ENCODE measurements at places on chromosomes 1 and 21.
A peak's percentile ranks its signal among the peaks of the same experiment; 100 is the strongest.

DNA sequence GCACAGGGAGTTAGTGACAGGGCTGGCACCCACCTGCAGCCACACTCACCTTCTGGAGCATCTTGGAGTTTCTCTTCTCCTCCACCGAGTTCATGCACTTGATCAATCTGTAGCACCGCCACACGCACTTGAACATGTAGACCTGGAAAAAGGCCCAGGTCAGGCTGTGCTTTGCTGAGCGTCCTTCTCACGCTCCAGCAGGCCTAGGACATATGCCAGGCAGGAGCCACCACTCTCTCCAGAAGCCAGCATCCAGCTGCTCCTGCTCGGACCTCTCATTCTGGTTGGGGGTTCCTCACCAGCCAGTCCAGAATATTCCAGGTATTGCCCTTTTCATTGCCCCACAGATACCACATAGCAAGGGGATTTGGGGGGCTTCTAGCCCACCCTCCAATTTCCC is 11.7 kb upstream of the MATN1 start:
- no peak for DNase-seq

- no peak for DNase-seq
Observed at GRCh38 chr1:3529099-3529729, 74.7 kb downstream of the ARHGEF16 start.

GRCh38 chr21:35615325-35615724 is 445.0 kb downstream of the SETD4 start:
- peak; percentile 13 for DNase-seq

DNA sequence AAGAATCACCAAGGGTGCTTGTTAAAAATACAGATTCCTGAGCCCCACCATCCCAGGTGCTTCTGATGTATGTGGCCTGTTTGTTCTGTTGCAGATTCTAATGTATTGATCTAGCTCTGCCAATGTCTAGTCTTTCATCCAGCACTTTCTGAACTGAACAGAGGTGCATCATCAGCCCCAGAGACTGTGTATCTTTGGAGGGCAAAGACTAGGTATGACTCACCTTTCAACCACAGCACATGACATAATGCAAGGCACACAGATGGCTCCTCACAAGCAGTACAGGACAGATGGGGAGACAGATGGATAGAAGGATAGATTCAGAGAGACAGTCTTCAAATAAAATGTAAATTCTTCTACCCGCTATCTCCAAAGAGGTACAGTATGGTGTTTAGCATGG is 32.3 kb downstream of the CD58 start:
- DNase-seq: no peak

DNA sequence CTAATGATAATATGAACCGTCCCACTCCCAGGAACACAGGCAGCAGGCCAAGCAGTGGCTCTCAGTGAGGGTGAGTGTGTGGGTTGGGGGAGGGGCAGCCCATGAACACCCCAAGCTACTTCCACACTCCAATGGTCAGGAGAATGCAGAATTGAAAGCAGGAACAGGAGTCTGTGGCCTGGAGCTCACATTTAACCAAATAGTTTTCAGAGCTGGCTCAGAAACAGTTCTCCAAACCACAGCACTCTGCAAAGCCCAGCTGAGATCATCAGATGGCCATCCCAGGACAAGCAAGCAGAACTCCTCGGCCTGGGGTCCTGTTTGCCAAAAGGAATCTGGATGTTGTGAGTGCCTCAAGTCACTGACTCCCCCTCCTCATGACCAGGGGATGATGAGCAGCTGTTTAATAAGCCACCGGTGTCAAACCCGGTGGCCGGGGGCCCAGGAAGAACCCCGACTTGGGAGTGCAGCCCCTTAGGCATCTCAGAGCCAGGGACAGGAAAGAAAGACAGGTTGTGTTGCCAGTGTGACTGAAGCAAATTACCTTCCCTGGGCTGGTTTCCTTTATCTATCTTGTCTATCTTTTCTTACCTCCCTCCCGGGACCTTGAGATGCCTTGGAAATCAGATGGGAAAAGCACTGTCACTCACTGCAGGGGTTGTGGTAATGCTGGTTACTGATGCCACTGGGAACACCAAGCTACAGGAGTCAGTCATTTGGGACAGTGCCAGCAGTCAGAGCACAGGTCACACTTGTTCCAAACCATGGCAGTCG is 20.4 kb downstream of the DEGS1 start:
- no peak for DNase-seq

DNA sequence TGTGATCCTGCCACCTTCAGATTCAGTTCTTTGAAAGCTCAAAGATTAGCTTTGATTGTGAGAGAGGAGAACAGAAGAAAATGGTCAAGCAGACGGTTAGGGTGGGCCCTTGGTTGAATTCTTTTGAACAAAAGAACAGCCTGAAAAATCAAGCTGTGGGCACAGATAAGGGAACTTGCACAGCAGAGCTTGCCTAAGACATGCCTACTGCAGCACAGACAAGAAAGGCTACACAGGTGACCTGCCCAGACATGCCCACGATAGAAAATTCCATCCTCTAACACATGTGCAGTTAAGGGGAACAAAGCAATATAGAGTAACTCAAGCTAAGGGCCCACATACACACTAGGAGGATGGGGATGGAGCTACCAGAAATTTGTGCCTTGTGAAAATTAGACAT is 512.5 kb upstream of the LRRC7 start:
- no peak for DNase-seq

- no peak for DNase-seq
Observed at GRCh38 chr1:50357186-50357585, 66.1 kb downstream of the DMRTA2 start.

GRCh38 chr1:243738020-243738419 is 112.0 kb downstream of the AKT3 start:
- DNase-seq: no peak

GRCh38 chr21:21750124-21750825 is 752.1 kb downstream of the NCAM2 start:
- no peak for DNase-seq

- DNase-seq: no peak
Observed at GRCh38 chr1:231407547-231408396, 14.3 kb downstream of the EGLN1 start.

GRCh38 chr1:44733365-44733764 is 2.4 kb upstream of the RNU5D-1 start:
- no peak for DNase-seq

- DNase-seq: no peak
Observed at GRCh38 chr1:43602990-43603389, 47.0 kb upstream of the KDM4A start.

GRCh38 chr1:39690794-39691382 is 345 bp downstream of the HPCAL4 start:
- DNase-seq: no peak

- peak; percentile 25 for DNase-seq
Observed at GRCh38 chr1:31663622-31664452, 19.2 kb upstream of the PEF1 start.

DNA sequence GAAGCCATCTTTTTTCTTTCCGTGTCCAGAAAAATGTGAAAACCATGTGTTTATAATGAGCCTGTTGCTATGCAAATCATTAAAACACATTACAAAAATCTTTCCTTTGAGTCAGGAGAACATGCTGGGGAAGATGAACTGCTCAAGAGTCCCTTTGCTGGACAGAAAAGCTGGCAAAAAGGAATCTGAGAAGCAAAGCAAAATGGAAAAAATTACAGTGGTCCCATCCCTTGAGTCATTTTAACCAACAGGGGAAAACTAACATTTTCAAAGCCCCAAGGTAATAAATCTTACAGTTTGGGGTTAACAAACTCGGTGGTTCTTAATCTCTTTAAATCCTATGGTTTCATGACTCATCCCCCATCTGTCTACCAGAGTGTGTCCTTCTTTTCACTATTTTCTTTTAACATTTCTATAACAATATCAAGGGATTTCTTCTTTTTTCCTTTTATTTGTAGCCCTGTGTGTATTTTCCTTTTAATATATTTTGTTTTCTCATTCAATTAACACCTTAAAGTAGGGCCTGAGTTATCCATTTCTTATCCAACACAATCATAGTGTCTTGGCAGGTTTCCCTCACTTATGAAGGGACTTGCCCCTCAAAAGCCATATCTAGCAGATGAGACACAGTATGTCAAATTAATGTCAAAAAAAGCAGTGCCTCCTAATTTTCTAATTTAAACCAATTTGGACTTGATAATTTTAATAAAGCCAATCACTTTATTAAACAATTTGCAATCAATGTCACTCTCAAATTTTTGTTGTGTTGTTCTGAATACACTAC is 105.4 kb downstream of the PTPN14 start:
- DNase-seq: peak; percentile 13

DNA sequence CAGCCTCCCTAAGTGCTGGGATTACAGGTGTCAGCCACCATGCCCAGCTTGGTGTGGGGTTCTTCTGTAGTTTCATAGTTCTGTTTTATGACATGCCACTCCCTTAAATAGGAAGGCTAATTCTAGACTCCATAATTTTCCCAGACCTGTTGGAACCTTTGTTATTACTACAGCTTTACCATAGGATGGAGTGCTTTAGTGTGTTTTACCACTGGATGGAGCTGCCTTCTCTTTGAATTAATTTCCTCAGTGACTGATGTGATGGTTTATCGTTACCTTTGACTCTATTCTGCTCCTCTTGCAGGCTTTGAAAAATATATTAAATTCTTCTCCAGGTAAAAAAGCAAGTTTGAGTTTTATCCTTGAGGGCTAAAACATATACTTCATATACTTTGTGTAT is 84.6 kb upstream of the NEK7 start:
- DNase-seq: no peak

DNA sequence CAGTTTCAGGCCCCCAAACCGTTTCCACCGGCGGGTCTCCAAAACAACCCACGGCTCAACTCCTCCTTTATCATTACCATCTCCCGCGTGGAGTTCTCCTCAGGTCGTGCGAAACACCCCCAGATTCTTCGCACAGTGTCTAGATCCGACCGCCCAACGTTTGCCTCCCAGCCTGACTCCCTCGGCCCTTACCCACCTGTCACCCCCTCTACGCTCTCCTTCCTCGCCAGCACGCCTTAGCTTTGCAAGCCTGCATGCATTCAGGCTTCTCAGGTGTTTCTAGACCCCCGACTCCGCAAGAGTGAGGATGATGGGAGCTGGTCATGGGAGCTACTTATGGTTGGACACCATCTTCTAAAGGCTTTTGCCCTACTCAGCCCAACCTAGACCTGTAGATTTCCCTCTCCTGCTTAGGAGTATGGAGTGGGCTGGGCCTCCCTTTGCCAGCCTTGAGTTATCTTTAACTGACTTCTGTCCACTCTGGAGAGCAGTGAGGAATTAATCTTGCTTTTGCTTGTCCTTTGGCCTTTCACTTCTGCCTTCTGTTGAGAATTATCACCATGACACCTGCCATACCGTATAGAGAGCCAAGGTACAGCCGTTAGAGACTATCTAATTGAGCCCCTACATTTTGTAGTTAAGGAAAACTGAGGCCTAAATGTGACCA is 865 bp downstream of the ATP5IF1 start:
- DNase-seq: no peak

- DNase-seq: no peak
Observed at GRCh38 chr1:197321811-197322210, 53.8 kb downstream of the CRB1 start.

DNA sequence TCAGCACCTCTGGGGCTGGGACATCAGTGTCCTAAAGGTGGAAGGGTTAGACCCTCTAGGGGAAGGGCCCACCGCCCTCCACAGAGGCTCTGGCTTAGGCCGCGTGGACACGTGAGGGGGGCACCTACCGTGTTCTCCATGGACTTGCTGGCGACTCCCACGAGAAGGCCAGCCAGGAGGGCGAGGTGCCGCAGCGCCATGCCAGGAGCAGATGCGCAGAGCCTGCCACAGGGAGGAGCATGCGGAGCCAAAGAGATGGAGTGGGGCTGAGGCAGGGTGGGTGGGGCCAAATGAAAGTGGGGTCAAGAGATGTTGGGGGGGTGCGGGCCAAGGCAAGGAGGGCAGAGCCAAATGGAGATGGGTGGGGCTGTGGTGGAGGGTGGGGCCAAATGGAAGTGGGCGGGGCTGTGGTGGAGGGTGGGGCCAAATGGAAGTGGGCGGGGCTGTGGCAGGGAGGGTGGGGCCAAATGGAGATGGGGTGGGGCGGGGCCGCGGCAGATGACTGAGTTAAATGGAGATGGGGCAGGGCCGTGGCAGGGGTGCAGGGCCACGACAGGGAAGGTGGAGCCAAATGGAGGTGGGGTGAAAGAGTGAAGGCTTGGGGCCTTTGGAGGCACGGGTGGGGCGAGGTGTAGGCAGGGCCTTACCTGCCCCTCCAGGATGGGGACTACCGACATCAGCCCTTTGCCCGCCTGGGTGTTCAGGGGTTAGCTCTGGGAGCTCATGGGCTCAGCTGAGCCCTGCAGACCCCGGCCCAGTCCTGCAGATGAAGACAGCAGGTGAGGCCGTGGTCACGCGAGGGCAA is 17.4 kb upstream of the RNF223 start:
- DNase-seq: no peak

DNA sequence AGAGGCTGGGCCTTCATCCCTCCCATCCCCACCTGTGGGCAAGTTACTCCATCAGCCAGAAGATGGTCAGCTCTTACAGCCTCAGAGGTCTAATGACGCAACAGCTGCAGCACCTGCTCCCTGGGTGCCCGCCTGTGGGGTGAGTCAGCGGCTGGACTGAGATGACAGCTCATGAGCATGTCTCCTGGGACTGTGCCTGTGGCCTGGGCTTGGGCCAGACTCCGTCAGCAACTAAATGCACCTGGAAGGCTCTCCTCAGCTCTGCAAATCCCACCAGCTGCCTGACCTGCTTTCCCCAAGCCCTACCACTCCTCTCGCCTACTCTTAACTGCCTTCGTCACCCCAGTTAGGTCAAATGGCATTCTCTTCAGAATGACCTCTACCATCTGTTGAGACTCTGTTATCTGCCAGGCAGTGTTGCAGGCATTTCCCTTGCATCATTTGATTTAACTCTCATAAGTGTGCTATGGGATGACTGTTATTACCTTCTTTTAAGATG is 47.7 kb downstream of the ETS2 start:
- DNase-seq: no peak

- DNase-seq: no peak
Observed at GRCh38 chr1:227306689-227307088, 11.6 kb downstream of the CDC42BPA start.

GRCh38 chr1:35554266-35555211 is 2.7 kb downstream of the KIAA0319L start:
- DNase-seq: no peak

DNA sequence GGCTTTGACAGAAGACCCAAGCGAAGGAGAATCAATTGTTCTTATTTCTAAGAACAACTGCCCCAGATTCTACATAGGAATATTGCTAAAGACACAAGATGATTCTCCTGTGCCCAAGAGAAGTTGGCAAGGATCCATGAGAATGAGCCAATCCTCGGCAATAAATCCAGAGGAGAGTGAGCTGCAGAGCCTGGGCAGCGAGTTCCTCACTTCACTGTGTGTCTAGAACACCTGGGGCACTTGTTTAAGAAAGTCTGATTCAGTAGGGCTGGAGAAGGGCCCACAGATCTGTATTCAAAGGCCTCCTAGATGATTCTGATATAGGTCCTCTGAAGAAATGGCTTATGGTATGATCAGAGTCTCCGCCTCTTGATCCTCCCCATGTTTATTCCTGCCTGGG is 31.8 kb downstream of the GADD45A start:
- DNase-seq: no peak

- DNase-seq: no peak
Observed at GRCh38 chr1:247332215-247332622, 552 bp upstream of the ZNF496 start.

- no peak for DNase-seq
Observed at GRCh38 chr1:241413386-241413785, 56.4 kb upstream of the RGS7 start.

GRCh38 chr1:67339623-67340343 is 32.1 kb downstream of the IL12RB2 start:
- DNase-seq: peak; percentile 25

Measured in Kasumi-1 (cell line).